NCI-H774 (cell line): ENCODE measurements at places on chromosomes 2 and 18.

GRCh38 chr2:47516360-47517104, 113.6 kb downstream of the MSH2 start:
- no peak for DNase-seq

DNA sequence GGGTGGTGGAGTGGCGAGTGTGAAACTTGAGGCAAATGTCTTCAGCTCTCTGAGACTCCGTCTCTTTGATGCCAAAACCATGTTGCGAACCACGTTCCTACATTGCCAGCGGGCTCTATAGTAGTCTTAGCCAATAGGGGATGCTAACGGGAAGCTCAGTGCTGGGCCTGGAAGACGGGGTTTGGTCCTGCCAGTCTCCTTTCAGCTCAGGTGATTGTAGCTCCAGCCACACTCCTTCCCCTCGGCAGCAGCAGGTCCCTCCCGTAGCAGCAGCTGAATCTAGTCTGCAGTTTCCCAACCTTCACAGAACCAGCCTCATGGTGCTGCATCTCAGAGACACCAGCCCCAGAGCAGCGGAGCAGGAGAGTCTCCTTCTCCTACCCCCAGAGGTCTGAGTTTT, 109.7 kb downstream of the TFCP2L1 start:
- no peak for DNase-seq

- no peak for DNase-seq
These were observed 544 bp downstream of the DNAJC27 start for GRCh38 chr2:24971286-24971535.

GRCh38 chr2:67108231-67108630, 288.9 kb upstream of the ETAA1 start:
- DNase-seq: no peak

GRCh38 chr2:131584940-131585339, 57.3 kb downstream of the CCDC74A start:
- DNase-seq: no peak

- no peak for DNase-seq
These were observed 359.9 kb upstream of the FANCL start for GRCh38 chr2:58601017-58601416.

- no peak for DNase-seq
These were observed 112.8 kb upstream of the SLC39A10 start for GRCh38 chr2:195543902-195544894.

- no peak for DNase-seq
These were observed 507.6 kb downstream of the SUCLG1 start for GRCh38 chr2:83951378-83951947.
